Neural crest cell (in vitro differentiated cells): ENCODE measurements at places on chromosomes 13 and 19. TPM values are rescaled to one million over a fixed set of nuclear protein-coding genes. Genes with fewer than 3 reads are reported as not detected.

The OBI1 gene
- 26.1 and 28.4 TPM in 2 replicates for total RNA-seq

The IGFL1 gene
- total RNA-seq, result not detected in 2 replicates

- DNase-seq, result no peak
Observed at GRCh38 chr13:77740931-77741596, 43.6 kb downstream of the SLAIN1 start.

- no peak for DNase-seq
Observed at GRCh38 chr13:43185226-43185625, 161.8 kb downstream of the DNAJC15 start.

- no peak for DNase-seq
Observed at GRCh38 chr19:43692877-43693276, 22.9 kb upstream of the PLAUR start.
